ENCODE measurements at places on chromosomes 7 and 10. TPM values are rescaled to one million over a fixed set of nuclear protein-coding genes. Genes with fewer than 3 reads are reported as not detected.
A peak's percentile ranks its signal among the peaks of the same experiment; 100 is the strongest.

GRCh38 chr7:132419542-132419941, 156.7 kb downstream of the PLXNA4 start:
- no peak for DNase-seq

DNA sequence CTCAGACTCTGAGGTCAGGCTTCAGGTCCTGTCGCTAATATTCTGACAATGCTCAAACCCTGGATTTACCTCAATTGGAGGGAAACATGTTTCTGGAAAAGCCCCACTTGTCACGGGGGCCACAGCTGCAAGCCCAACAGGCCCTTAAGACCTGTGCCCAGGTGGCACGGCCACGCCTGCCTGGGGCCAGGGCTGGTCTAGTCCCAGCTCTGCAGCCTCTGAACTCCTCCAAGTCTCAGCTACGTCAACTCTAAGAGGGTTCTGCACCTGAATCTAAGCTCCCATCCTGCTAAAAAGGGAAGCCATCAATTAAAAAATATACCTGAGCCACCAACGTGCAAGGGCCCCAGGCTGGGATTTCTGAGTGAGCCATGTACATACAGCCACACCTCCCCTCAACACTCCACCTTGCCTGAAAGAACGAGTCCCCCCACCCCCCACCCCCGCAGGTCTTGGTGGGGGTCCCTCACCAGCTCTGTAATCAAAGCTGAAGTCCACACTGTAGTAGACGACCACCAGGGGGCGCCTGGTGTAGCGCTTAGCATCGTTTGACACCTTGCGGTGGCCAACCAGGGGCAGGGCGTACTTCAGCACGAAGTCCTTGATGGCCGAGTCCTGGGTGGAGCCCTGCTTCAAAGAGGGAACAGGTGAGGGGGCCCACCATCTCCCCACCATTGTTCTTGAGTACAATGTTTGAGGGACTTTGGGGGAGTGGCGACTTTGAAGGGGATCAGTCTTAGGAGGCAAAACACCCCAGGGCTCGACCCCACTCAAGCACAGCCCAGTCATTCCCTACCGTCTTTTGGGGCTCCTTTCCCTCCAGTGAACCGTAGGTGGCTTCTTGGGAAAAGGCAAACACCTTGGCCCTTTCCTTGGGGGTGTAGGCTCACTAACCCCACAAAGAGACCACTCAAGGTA, 22.6 kb downstream of the PDIA4 start:
- peak; percentile 81 for DNase-seq

DNA sequence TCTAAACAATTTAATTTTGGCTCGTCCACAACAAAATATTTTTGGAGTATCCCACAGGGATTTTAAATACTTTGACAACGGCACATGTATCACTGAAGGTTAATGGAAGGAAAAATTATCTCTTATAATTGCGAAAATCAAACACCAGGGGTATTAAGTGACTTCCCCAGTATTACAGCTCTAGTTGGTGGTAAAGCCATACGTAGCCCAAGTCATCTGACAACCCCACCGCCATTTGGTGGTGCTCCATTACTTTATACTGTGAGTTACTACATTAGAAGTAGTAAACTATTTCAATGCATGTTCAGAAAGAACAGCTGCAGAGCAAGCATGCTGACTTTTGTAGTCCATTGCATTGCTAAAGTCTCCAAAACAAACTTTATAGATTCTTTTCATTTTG, 179.7 kb downstream of the HGF start:
- DNase-seq, result no peak

DNA sequence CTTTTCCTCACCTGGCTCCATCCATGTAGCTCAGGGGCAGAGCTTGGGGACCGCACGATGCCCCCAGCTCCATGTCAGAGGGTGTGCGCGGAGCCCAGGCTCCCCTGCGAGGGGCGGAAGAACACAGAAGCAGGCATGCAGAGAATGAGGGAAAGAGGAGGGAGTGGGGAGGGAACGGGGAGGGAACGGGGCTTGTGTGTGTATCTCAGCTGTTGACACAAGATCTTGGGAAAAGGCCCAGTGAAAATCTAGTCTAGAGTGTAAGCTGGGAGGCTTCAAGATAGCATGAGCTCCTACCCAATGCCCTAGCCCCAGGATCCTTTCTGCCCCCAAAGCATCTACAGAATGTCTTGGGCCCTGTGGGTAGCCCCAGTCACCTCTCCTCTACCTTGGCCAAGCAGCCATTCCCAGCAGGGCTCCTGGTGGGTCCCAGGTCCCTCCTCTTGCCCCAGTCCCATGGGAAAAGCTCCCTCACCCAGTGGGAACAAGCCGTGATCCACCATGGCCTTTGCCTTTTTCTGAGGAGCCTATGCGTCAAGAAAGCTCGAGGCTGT, 25.1 kb upstream of the NDST2 start:
- no peak for DNase-seq

GRCh38 chr7:114970308-114970707, 48.4 kb downstream of the MDFIC start:
- no peak for DNase-seq

- no peak for DNase-seq
Observed at GRCh38 chr7:137674551-137675409, 172.0 kb downstream of the DGKI start.

GRCh38 chr10:94361171-94361794, 1.5 kb downstream of the NOC3L start:
- no peak for DNase-seq

NOS3 gene
- 1.7 TPM for total RNA-seq

PNLIPRP2 gene
- total RNA-seq, result 1.2 TPM
